ENCODE measurements at places on chromosomes 11 and 22. TPM values are rescaled to one million over a fixed set of nuclear protein-coding genes. Genes with fewer than 3 reads are reported as not detected.

DNA sequence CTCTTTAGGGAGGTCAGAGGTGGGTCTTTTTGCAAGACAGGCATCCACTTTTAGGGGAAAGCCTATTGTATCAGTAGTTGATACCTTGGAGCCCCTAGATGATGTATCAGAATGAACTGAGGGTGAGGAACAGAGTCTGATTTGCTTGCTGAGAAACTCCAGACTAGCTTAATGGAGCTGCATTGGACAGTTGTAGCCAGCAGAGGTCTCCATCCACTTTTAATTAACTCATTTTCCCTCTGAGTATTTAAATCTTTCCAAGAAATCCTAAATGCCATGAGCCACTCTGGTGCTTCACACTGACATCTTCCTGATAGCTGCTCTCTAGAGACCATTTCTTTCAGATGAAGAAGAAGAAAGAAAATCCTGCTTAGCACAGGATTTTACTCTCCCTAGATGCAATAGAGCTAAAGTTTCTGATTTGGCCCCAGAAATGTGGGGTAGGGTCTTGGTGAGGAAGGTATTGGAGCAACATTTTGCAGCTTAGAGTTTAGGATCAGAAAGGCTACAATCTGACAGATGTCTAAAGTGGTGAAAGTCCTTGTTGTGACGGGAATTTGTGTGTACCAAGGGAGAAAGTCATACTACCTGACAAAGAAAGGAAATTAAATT, 38.0 kb downstream of the EXT2 start:
- DNase-seq, result no peak

GRCh38 chr22:39240831-39241793, 3.7 kb downstream of the PDGFB start:
- no peak for DNase-seq

- no peak for DNase-seq
These were observed 121.1 kb downstream of the PHF21B start for GRCh38 chr22:44888491-44889254.

Gene TBX10
- total RNA-seq, result not detected

Gene OR6X1
- not detected for total RNA-seq

- DNase-seq, result no peak
These were observed 41.3 kb downstream of the SMCO4 start for GRCh38 chr11:93501856-93502255.

- no peak for DNase-seq
These were observed 3.4 kb upstream of the SMTN start for GRCh38 chr22:31077681-31078080.

DNA sequence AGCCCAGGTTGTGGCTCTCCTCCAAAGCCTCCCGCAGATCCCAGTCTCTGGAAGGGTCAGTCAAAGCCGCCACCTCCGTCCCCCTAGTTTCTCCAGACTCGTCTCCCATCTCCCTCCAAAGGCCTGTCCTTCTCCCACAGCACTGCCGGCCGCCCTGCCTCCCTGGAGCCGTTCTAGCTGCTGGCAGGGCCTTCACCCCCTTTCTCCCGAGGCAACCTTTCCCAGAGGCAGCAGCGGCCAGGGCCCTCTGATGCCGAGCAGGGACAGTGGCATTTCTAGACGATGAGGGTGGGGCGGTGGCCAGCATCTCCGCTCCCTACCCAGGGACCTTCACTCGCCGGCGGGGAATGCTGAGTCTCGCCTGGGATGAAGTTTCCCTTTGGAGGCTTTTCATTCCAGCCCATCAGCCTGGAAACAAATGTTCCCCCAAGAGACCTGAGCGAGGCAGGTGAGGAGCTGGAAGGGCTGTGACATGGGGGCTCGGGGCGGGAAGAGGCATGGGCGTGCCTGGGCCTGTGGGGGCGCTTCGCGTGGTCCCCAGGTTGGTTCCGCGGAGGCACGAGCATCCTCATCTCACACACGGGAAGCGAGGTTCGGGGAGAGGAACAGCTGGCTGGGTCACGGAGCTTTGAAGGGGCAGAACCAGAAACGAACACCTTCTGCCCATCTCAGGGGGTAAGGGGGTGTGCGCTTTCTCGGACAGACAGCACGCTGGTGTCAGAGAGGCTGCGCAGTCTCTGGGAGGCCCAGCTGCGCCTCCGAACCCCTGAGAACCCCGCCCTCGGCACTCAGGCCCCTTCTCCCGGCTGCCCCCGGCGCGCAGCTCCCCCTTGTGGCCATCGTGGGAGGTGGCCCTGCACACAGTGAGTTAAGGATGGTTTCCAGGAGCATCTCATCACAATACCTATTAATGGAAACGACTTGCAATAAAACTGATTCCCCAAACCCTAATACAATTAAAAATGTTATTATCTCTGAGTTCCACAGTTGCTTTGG, 18.1 kb upstream of the KLHL35 start:
- DNase-seq, result peak; percentile 85

Gene DYNC2H1
- total RNA-seq, result 14.3 TPM

- no peak for DNase-seq
These were observed 228.6 kb downstream of the BRD1 start for GRCh38 chr22:49599039-49599438.

- DNase-seq, result peak; percentile 68
These were observed 8.1 kb downstream of the SCARF2 start for GRCh38 chr22:20429254-20430100.

DNA sequence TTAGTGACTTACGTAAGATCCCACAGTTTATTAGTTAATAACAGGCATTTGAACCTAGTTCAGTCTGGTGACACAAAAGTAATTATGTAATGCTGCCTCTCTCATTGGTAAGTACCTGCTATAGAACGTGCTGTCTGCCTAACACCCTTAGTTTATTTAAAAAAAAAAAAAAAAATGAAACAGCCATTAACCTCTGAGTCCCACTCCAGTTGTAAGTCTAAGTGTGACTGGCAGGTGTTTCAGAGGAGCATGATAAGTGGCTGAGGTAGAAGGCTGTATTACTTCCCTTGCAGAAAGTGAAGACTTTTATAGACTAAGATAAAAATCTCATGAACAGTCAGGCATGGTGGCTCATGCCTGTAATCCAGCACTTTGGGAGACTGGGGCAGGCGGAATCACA, 140.5 kb downstream of the TRIM44 start:
- no peak for DNase-seq

DNA sequence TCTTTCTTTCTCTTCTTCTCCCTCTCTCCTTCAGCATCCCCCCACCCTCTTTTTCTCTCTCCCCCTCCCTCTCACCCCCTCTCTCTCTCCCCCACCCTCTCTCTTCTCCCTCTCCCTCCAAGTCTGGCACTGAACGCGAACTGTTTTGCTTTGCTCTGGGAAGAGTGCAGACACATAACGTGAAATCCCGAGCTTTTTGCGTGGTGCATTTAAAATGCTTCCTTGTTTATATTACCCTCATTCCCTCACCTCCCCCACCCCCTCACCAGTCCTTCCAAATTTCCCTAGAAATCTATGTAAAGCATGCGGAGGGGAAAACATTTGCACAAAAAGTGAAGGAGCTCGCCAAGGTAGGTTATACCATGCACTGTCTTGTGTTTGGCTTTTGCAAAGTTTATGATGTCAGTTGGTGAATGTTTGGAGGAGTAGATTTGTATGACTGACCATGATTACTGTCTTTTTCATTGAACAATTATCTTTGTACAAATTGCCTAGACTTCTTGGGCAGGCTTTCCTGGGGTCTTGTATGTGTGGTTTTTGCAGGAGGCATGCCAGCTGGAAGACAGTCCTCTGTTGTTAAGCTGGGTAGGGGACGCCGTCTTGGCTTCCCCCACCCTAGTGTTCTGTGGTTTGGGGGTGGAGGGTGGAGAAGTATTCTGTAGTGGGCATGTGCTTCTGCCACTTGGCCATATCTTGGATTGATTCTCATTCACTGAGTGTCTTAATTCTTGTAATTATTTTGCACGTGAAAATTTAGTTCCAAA, 123.7 kb upstream of the HSD17B12 start:
- DNase-seq, result no peak

- no peak for DNase-seq
These were observed at the start of gene MMP1 for GRCh38 chr11:102798012-102798746. MMP1 (minus strand) TSS chr11:102798160; CDS start chr11:102798092, 68 bp downstream.

Gene YAP1
- 179 TPM for total RNA-seq

DNA sequence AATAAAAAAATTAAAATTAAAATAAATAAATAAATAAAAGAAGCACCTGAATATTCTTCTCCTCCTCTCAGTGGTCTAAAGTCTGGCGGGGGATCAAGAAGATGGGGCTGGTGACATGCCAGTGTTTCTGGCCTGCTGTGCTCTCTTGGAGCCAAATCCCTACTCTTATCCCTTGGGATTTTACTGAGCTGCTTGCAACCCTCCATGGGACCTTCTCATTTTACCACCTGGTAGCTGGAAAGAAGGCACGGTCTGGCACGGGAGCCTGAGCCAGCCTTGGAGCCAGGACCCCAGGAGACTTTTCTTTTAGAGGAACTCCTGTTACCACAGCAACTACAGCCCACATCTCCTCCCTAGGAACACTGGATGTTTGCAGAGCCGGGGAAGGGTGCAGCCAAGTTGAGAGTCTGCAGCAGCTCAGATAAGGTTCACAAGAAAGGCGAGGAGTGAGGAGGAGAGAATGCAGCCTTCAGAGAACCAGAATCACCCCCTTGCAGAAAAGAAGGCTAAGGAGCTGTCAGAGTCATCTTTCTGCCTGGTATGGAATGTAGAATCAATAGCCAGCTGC, 21.4 kb downstream of the CD6 start:
- no peak for DNase-seq

DNA sequence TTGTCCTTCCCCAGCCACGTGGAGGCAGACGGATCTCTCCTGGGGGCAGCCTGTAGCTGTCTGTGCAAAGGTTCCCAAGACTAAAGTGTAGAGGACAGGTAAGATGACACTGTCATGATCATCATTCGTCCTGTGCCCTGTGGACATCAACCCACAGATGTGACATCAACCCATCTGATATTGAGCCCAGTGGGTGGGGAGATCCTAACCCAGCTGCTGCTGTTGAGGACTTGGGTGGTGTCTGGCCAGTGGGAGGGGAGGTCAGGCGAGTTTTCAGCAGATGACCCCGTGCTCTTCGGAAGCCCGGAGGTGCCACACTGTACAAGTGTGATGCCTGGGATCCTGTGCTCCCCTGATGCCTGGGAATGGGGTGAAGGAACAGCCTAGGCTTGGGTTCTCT, 1.2 kb upstream of the GAL start:
- DNase-seq, result no peak

- peak; percentile 12 for DNase-seq
These were observed 428.7 kb downstream of the TBC1D22A start for GRCh38 chr22:47190957-47191670.

- no peak for DNase-seq
These were observed 1.0 kb upstream of the PLEKHB1 start for GRCh38 chr11:73645121-73645969.

Gene MRGPRX4
- not detected for total RNA-seq

Gene MFRP
- not detected for total RNA-seq

Gene TMEM25
- 23.0 TPM for total RNA-seq

GRCh38 chr11:17498475-17498874, 21.8 kb upstream of the ABCC8 start:
- DNase-seq, result no peak

Gene OR4B1
- total RNA-seq, result not detected

DNA sequence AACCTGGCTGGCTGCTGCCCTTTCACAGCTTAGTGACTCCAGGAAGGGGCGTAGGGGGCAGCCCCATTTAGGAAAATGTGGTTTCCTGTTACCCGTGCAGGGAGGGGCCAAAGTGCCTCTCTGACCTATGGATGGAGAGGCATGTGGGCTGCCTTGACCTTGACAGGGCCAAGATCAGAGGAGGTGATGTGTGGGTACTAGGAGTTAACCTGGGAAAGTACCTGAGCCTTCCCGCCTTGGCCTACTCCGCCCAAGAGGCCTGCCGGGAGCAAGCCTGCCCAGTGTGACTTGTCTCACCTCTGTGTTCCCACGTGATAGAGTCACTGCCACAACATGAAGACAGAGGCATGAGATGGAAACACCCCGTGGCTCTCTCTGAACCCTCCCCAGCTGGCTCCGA, 33.4 kb downstream of the GRAMD4 start:
- no peak for DNase-seq

Gene E2F8
- total RNA-seq, result 0.40 TPM

Gene SPTBN2
- total RNA-seq, result 27.0 TPM

Gene MPPED1
- total RNA-seq, result not detected

- DNase-seq, result no peak
These were observed 343.5 kb downstream of the TENM4 start for GRCh38 chr11:79097246-79097875.

- DNase-seq, result peak; percentile 82
These were observed 10.5 kb downstream of the GRK2 start for GRCh38 chr11:67276781-67277230.

Gene ANKK1
- 0.14 TPM for total RNA-seq

DNA sequence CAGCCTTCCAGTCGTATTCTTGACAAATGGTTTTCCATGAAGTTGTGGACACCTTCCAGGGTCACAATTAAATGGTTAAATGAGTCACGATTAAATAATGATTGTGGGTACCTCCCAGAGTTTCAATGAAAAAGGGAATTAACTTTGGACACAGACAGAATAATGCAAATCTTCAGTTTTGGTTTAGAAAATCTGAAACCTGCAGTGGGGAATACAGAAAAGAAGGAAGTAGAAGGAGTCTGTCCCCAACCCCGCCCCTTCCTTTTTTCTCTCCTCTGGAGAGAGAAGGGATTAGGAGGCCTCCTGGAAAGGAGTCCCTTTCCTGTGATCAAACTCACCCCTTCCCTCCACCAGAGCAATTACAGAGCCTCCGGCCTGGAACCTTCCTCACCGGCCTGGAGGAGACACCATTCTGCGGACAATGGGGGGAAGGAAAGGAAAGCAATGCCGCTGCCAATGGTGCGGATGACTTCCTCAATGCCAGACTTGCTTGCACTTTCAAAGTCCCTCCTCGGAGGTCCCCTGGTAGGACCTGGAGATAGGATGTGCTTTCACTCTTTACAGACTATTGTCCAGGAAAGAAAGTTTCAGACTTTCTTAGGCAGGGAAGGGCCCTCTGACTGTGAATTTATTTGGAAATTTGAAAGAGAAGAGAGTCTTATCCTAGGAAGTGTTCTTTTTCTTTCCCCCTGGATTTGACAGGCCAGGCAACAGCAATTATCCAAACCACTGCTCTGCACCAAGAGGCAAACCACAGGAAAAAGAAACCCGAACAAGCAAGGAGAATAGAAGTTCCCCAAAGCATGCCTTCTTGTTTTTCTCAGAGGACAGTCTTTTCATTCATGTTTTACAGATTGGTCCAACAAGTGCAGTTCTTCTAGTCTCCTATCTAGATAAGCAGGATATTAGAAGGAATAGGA, 86.8 kb downstream of the PTPRJ start:
- DNase-seq, result no peak

Gene AIFM3
- total RNA-seq, result 5.2 TPM

Gene SLC5A12
- not detected for total RNA-seq

Gene CD248
- 7.8 TPM for total RNA-seq

Gene CALCA
- total RNA-seq, result 1.4 TPM

GRCh38 chr11:86230921-86231434, 13.6 kb upstream of the EED start:
- no peak for DNase-seq
